ENCODE measurements at places on chromosomes 16 and 17.

DNA sequence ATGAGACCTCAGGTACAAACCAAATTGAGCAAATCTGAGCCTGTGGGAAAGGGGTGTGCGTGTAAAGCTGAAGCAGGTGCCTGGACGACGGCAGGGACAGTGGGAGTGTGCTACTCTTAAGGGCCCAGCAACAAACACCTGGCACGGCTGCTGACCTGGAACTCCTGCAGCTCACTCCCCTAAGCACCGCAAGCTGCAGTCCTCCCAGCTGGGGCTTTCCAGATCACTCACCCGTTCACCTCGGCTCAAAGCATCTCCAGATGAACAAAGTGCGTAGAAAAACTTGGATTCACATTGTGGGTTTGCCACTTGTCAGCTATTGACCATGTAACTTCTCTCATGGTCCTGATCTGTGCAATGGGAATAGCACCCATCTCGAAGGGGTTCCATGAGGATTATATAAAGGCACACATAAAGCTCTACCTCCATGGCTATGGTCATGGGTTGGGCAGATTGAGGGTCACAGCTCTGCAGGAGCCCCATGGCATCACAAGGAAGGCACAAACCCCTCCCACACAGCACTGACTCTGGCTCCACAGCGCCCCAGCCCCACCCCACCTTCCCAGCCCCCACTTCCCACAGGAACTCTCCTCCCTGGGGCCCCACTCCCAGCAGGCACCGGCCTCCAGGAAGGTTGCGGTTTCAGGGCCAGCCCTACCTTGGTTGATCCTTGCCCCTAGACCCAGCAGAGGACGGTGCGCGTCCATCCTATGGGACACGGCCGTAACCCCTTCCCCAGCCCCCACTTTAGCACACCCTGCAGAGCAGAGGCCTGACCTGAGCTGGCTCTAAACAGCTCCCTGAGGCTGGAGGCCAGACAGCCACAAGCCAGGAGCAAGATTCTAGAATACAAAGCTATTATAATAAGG lies 21.9 kb downstream of the ST3GAL2 start:
- no peak for DNase-seq

GRCh38 chr17:61542027-61542426 lies 49.0 kb downstream of the NACA2 start:
- no peak for DNase-seq

GRCh38 chr17:75878174-75878998 lies at the start of gene TRIM47:
TRIM47 (minus strand) TSS chr17:75878581; CDS start chr17:75878548, 33 bp downstream.
- DNase-seq = peak; percentile 56

GRCh38 chr17:19383681-19384470 lies 3.1 kb downstream of the MFAP4 start:
- no peak for DNase-seq

GRCh38 chr17:67253384-67253783 lies 8.4 kb upstream of the HELZ start:
- DNase-seq = no peak

DNA sequence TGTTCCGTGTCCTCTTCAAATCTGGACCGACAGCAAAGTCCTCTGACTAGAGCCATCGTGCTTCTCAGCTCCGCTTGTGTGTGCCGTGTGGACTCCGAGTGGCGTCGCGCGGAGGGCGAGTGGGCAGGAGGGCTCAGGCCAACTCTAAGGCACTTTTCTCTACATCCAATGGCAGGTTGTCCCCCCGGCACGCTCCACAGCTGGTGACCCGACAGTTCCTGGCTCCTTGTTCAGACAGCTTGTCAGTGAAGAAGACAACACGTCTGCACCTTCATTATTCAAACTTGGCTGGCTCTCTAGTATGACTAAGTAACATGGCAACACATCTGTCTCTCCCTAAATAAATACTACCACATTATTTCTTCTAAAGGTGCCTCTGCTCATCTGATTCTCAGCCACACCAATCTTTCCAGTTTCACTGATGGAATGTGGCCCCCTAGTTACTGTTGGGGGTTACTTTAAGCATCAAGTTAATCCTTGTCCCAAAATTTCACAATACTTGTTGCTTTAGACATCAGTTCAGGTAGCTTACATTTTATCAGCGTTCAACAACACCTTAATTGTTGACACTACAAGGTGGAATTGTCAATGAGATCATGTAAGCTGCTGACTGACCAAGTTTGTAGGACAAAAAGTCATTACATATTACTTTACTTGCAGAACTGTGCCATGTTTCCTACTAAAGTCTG lies 15.4 kb downstream of the COG1 start:
- no peak for DNase-seq

- no peak for DNase-seq
These were observed 24.6 kb upstream of the AATK start for GRCh38 chr17:81190591-81190990.

DNA sequence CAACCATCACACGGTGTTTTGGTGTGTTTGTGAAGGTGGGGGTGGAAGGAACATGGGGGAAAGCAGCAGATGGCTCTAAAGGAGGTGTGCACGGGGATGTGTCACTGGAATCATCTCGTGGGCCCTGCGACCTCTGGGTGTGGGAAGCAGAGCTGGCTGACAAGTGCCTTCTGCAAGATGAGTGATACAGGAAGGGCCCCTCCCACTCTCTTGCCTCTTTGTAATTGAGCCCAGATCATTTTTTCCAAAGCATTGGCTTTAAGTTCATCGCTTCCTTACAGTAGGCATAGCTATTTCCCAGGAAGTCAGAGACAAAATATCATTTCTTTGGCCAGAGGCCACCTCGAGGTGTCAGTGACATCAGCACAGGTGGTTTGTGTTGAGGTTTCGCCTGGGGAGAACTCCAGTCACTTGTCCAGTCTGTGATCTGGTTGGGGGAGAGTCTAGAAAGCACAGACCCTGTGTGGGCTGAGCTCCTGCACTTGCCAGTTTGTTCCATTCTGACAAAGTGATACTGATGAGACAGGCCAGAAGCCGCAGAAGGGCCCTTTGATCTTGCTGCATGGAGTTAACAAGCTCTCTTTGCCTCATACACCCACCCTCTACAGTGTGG lies 20.6 kb upstream of the SNTB2 start:
- DNase-seq = peak; percentile 95

- DNase-seq = no peak
These were observed 25.9 kb downstream of the PITPNM3 start for GRCh38 chr17:6530324-6530920.

DNA sequence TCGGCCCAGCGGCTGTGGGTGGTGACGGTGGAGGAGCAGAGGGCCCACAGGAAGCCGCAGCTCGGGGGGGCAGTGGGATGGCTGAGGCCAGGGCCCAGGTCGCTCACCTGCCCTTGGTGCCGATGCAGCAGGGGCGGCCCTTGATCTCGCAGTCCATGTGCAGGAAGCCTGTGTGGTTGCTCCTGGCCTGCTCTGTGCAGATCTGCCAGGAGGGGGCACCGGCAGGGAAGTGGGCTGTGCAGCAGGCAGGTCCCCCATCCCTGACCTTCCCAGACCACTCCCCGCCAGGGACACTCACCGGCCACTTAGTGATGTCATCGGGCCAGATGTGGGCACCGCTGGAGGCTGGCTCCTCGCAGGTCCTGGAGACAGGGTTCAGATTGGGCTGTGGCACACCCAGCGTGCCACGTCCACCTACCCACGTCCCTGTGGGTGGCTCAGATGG lies 6.2 kb downstream of the AANAT start:
- DNase-seq = no peak

- no peak for DNase-seq
These were observed 21.8 kb downstream of the TMC5 start for GRCh38 chr16:19439483-19439882.

DNA sequence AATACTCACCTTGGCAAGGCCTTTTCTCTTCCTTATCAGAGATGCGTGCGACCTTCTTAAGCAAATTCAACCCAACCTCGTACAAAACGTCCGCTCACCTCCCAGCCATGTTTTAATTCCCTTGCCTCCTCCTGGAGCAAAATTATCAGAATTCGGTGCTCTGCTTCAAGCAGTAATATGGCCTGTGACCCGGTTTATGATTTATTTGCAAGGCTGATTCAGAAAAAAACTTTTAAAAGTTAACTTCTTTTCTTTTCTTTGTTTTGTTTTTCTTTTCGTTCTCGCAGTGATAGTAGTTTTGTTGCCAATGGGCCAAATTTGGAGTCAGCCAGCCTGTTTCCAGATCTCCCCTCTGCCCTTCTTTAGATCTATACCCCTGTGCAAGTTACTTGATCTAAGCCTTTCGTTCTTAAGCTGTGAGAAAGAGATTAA lies at the start of gene PHLPP2:
Gene PHLPP2 (minus strand): TSS at position 382 of the 432 bp plus-strand sequence. CDS start 9,906 bp downstream, outside the sequence.
- DNase-seq = no peak

Data from astrocyte of the spinal cord (primary cell).